NB4 (cell line): ENCODE measurements at places on chromosomes 7 and 10.

GRCh38 chr7:52995676-52996075, 39.8 kb upstream of the POM121L12 start:
- no peak for DNase-seq

- DNase-seq, result no peak
Observed at GRCh38 chr7:135976312-135977006, 700 bp downstream of the MTPN start.

GRCh38 chr10:1736144-1736971, 967 bp downstream of the ADARB2 start:
- DNase-seq, result no peak

GRCh38 chr10:95176101-95176500, 17.9 kb upstream of the ACSM6 start:
- no peak for DNase-seq

DNA sequence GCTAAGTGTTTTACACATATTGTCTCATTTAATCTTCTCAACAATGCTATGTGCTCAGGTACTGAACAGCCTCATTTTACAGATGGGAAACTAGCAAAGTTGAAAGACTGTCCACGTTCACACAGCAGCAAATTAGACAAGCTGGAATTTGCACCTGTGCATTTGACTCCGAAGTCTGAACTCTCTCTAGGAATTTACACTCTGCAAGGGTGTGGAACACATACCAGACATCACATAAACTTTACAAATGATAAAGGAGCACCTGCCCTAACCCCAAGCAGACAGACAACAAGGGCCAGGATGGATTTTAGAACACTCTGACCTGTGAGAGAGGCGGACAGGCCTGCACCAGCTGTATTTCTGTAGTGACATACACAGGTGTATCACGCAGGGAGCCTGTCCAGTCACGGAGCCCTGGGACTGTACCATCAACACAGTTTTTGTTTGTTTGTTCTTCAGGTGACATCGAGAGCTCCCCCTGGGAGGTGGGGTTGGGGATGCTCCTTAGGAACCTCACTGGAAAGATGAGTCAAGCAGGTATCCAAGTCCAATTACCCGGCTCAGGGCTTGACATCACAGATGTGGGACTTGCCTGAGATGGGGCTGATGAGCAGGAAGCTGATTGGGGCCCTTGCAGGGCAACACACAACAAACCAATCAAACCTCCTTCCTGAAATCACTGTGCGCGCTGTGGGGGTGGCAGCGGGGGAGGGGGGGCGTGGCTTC, 31.0 kb downstream of the MKI67 start:
- peak; percentile 41 for DNase-seq

GRCh38 chr7:135316648-135317313, 83.1 kb downstream of the STRA8 start:
- no peak for DNase-seq

GRCh38 chr7:140475747-140476333, 3.5 kb downstream of the MKRN1 start:
- DNase-seq, result peak; percentile 61
